Stimulated activated CD4-positive, alpha-beta T cell treated with anti-CD3 and anti-CD28 coated beads, Interleukin-1b, Interleukin-23, amount 100 ng/mL, for 48 hours (primary cell): ENCODE measurements at places on chromosomes 5 and 9.

- DNase-seq: no peak
Measured at GRCh38 chr9:105138306-105138801, 106.1 kb upstream of the SLC44A1 start.

GRCh38 chr9:589723-590122 lies 251.8 kb upstream of the DMRT1 start:
- DNase-seq: no peak

DNA sequence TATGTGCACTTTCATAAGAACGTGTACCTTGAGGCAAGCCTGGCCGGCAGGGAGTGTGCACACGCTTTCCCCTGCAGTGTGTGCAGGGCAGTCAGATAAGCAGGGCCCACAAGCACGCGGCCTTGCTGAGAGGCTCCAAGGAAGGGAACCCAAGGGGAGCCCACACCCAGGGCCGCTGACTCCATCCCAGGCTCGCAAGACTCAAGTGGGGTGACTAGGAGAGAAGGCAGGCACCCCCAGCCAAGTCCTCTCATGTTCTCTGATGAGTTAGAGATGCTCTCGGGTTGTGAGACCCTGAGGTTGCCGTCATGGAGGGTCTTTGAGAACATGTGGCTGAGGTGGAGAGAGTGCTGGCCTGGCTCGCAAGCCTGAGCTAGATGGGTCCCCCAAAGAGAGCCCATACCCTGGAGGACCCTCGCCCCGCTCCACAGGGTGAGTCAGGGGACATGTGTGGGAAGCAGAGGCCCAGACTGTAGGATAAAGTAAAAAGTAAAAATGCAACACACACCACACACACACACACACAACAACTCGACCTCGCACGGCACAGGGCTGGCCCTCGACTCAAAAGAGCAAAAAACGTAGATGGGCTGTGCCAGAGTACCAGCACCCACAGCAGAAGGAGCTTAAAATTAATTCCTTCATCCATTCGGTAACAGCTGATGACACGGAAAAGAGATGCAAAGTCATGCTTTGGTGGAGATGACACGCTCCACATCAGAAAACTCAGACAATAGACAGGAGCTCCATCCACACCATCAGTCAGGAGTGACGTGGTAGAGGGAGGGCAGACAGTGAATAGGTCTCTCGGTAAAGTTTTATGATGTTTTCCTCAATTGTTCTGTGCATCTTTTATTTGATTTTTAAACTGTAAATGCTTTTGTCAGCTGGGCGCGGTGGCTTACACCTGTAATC lies 54.8 kb upstream of the NKD2 start:
- DNase-seq: no peak

DNA sequence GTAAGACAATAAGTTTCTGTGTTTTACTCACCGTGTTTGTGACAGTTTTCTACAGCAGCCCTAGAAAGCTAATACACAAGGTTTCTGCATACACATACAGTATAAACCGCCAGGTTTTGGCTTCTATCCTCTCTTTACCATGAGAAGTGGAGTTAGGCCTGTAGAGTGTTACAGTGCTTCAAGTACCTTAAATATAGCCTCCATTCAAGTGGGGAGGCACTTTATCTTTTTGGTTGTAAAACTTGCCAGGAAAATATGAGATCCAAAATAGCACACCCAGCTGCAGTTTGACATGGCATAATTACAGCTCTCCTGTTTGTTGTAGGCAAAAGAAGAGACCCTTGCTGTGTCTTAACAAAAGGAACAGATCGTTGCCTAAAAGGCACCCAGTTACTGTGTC lies 90.3 kb upstream of the PTPN3 start:
- no peak for DNase-seq

DNA sequence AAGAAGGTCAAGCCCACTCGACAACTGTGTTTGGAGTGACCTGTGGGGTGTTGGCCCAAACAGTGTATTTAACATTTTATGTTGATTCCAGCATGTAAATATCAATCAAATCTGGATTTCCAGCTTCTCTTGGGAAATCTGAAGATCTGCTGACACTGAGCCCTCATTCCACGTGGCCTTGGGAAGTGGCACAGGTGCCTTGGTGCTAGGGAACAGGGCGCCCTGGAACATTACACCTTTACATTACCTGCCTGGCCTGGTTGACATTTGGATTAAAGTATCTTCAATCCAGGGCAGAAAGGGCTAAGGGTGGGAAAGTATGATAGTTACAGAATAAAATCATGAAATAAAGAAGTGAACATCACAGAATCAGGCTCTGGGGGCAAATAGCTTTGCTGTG lies 84.9 kb upstream of the CTSL start:
- no peak for DNase-seq

- no peak for DNase-seq
Measured at GRCh38 chr5:53246042-53246836, 136.7 kb upstream of the MOCS2 start.

GRCh38 chr5:174111287-174111973 lies 65.9 kb downstream of the NSG2 start:
- no peak for DNase-seq

GRCh38 chr9:7523426-7524043 lies 276.0 kb downstream of the DMAC1 start:
- no peak for DNase-seq

DNA sequence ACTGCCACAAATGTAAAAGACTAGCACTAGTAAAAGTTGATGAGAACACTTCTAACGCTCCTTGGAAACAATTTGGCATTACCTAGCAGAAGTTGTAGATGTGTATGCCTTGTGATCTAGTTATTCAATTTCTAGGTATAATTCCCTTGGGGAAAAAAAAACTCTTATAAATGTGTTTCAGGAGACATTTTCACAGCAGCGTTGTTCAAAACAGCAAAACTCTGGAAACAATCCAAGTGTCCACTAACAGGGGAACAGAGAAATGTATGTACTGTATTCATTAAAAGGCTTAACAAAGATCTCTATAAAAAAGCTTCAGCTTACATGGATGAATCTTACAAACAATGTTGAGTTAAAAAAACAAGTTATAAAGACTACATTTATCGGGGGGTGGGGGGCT lies 30.4 kb downstream of the NR3C1 start:
- DNase-seq: no peak

DNA sequence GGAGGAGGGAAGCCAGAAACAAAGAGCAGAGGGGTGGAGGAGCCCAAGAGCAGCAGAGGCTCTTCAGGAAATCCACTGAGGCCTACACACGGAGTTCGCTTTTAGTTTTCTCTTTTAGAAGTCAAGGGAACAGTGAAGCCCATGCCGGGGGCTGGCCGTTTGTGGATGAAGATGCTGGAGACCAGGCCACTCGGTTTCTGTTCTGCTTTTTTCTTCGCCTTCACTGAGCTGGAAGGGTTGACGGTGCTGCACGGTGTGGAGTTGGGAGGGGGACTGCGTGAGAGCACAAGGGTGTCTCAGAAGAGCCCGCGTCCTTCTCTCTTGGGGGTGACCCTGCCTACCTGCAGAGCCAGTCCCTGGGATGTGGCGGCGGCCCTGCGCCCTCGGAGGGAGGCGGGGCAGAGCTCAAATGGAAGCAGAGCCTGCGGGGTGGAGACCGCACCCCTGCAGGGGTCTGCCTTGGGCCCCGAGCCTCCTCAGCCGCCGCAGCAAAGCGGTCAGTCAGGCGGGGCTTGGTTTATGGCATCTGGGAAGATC lies 68.5 kb upstream of the CACNA1B start:
- no peak for DNase-seq

DNA sequence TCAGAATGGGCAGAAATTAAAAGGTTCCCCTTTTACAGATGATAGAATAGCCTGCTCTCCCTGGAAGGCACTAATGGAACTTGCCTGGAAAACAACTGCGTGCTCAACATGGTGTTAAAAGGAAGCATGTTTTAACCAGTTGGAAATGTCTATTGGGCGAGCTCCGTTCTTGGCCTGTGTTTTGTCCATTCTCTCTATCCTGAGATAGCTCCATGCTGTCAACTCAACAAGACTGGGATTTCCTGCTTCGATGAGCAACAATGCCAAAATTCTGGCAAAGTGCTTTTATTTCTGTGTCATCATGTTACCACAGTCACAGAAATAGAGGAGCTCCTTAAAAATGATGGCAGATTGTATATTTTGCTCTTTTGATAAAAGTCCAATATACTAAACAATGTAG lies 198.3 kb downstream of the PLK2 start:
- no peak for DNase-seq

DNA sequence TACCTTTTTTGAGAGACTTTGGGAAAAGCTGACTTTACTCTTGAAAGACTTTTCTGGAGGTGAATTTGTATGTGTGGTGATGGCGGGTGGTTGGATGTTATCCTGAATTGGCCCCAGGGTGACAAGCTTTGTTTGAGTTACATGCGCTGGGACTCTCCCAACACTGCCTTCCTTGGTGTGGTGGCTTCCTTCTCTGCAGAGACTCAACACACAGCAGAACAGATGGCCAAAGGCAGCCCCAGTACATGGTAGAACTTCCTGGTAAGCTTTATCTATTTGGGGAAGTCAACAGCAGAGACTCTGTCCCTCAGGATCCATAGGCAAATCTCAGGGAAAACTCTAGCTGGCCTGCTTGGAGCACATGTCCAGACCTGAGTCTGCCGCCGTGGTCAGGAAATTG lies 18.1 kb downstream of the C1QTNF2 start:
- DNase-seq: no peak

DNA sequence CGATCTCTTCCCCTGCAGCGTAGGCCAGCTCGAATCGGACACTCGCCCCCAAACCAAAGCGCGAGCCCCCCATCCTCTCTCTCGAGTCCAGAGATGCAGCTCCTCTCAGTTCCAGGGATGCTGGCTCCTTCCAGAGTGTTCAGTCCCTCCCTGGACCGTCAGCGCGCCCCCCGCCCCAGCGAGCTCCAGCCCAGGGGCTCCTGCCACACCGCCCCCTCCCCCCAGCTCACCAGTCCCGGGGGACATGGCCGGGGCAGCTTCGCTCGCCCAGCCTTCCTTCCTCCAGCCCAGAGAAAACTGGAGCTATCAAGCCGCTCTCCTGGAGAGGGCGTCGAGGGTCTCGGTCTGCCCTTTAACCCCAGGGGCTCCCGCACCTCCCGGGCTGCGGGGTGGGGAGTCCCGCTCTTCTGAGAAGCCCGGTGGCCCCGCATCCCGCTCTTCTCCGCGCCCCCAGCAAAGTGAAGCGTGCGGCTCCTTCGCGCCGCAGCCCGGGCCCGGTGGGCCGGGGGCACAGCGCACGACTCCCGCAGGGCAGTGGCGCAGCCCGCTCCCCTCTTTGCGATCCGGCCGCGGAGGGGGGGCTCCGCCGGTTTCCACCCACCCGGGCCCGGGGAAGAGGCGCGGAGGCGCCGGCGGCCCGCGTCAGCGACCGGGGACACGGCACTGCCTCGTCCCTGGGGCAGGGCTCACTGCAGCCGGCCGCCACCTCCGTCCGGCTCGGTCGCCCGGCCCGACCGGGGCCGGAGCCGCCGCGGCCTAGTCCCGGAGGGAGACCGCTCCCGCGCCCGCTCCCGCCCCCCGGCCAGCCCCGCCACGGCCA lies 587 bp downstream of the MIER3 start:
- peak; percentile 2 for DNase-seq

DNA sequence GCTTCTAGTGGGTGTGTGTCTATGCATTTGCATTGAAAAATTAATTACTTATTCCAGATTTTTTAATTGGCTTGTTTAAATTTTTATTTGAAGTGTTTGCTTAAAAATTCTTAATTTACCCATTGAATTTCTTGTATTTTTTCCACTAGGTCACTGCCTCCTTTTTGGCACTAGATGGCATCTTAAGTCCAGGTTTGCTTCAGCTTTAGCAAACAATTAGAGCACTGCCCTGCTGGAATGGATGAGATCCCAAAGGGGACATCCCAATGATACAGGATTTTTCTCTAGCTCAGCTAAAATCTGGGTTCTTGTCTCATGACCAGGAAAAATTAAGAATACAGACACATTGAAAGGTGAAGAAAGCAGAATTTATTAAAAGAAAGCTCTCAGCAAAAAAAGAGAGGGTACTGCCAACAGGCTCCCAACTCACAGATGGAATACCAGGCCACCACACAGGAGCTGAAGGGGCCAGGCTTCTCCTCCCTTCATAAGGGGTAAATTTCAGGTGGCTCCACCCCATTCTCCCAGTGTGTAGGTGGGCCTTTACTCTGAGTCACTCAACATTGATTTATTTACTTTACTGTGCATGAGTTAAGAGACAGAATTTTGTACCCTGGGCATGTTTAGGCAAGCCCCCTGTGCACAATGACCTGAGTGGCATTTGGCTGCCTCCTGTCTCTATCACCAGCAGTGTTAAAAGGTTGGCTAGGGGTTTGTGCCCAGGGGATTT lies 532.4 kb downstream of the ANXA1 start:
- no peak for DNase-seq

- DNase-seq: peak; percentile 2
Measured at GRCh38 chr5:138033386-138033808, 518 bp upstream of the FAM13B start.

DNA sequence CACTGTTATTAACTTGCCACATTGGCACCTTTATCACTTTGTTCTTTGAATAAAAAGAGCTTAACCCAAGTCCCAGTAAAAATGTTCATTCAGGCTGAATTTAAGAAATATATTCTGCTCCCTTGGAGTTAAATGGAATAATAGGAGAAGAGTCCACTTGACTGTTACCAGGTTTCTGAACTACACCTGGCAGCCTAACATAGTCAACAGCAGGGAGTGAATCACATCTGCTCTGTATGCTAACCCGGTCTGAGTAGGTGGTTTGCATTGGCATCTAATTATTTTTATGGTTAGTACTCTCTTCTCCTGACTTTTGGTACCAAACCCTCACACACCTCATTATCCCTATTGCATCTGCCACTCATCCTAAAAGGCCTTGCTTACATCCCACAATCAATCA lies 86.7 kb downstream of the STK32A start:
- DNase-seq: no peak

DNA sequence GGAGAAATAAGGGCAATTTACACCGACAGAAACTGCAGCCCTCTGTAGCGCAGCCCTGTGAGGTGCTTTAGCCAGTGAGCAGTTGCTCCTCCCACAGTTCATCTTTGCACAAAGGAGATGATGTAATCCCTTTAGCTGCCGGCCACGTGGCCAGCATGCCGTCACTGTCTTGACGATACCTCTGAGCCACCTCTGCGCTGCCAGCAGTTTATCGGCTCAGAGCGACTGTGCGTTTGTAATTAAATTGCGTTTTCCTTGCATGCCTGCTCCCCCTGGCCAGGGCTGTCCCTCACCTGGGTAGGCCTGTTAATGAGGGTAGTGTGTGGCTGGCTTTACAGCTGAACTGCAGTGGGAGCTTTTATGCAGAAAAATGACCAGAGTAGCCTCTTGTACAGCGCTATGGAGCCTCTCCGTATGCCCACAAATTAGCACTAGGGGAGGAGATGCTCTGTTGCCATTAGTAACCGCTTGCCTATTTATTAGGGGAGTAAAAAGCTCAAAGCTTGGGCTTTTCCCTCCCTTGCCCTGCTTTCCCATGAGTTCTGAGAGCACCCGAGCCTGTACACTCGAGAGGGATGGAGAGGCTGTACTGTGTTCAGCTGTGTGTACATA lies 107.0 kb downstream of the TRIO start:
- no peak for DNase-seq
